ENCODE measurements at places on chromosomes 6 and 20. TPM values are rescaled to one million over a fixed set of nuclear protein-coding genes. Genes with fewer than 3 reads are reported as not detected.

Gene TNFRSF6B
- total RNA-seq, result 0.69 TPM

Gene C20orf141
- not detected for total RNA-seq

Gene DLL1
- total RNA-seq, result 2.0 TPM

Gene KCNK16
- not detected for total RNA-seq

Gene C6orf15
- total RNA-seq, result not detected

Gene GPR6
- total RNA-seq, result not detected
